ENCODE measurements at places on chromosomes 5 and 9.

DNA sequence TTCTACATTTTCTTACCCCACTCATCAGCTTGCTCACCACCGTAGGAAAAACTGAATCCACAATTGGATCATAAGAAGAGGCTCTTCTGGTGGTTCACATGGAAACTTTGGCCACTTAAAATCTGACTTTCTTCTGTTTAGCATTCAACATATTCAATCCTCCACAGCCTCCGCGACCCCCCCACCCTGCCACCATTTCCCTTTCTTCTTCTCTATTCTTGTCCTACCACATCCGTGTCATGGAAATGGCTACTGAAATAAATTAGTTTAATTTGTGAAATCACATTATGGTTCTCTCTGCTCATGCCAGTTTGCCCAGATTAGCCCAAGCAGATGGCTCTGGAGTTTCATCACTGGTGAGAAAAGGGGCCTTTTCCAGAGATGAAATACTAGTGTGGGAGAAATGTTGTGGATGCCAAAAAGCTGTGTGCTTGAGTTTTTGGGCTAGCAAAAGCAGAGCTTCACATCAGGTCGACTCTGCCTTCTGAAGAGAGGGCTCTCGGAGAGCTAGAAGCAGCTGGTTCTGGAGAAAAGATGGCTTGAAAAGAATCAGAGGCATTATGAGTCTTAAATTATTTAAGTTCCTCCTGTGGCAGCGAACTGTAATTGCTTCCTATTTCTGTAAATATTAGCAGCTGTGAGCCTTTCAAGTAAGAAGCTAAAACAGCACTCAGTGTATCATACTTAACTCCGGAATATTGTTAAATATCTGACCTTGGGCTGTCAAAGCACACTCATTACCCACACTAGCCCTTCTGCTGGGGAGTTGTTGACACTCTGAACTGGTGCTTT lies 107.1 kb downstream of the MAT2B start:
- DNase-seq = peak; percentile 16

DNA sequence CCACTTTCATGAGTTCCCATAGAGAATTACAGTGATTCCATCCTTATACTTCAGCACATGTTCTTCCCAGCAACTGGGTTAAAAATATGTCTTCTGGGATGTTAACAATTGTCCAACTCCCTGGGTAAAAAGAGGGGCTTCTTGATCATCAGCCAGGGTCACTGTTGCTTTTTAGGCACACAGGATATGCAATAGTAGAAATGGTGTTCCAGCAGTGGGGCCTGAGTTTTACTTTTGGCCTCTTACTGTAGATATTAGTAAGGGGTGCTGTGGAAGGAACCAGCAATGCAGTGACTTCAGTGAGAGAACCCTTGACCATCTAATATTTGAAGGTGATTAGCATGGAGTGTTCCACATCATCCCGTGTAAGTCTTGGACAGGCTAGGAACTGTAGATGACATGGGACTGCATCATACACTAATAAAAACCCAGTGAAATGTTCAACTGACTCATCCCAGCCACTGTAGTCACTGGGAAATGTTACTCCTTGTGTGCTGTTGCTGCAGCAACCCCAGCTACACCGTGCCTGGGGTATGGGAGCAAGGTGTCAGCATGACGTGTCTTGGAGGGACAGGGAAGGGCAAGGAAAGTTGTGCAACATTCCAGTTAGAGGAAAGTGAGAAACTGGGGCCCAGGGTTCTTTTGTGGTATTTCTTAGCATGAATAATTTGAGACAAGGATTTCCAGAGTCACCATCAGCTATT lies 610.9 kb downstream of the RAB3C start:
- DNase-seq = no peak

GRCh38 chr5:35862126-35862525 lies 5.4 kb downstream of the IL7R start:
- DNase-seq = no peak

- DNase-seq = peak; percentile 81
Measured at GRCh38 chr9:136488247-136489214, 5.7 kb upstream of the SEC16A start.

GRCh38 chr5:62778316-62779009 lies 199.8 kb downstream of the LRRC70 start:
- no peak for DNase-seq

GRCh38 chr5:169742771-169743296 lies 105.8 kb downstream of the DOCK2 start:
- no peak for DNase-seq

DNA sequence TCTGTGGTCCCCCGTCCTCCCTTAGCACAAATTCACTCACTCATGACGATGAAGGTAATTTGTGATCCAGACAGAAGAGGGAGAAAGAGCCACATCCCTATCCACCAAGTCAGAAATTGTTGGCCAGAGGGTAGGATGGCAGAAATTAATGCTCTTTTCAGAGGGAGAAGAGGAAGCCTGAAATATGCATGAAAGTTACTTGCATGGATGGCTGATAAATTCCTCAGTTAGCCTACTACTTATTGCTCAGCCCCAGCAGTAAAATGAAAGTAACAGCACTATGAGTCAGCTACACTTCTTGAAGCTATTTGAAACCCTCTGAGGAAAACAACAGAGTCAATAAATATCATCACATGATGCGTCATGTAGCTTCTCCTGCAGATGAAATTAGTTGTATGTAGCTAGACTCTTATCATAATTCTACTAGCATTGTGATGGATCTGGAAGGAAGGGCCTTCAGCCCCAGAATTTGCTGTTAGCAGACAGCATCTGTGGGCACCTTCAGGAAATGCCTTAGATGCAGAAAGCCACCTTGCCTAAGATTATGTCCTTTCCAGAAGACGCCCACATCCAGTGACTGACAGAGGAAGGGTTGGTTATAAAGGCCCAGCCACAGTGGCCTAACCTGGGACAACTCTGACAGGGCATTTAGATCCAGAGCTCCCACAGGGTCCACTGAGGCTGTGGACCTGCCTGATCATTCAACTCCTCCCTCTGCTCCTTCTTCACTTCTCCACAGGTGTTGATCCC lies 81.2 kb upstream of the CCDC112 start:
- DNase-seq = no peak

DNA sequence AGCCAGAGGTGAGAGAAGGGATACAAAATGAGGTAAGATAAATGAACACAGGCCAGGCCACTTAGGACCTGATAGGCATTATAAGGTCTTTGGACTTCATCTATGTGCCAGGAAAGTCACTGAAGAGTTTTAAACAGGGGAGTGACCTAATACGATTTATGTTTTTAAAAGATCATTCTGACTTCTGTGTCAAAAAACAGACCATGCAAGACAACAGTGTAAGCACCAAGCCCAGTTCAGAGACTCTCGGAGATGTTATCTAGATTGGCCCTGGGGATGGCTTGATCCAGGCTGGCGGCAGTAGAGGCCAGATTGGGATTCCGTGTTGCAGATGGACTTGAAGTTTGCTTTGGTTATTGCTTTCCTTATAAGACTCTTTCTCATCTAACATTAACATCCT lies 43.0 kb upstream of the DPYSL3 start:
- no peak for DNase-seq

GRCh38 chr5:162068412-162068811 lies 839 bp downstream of the GABRG2 start:
- DNase-seq = peak; percentile 97
